GM03348 (cell line): ENCODE measurements at places on chromosomes 2 and 18.

- no peak for DNase-seq
Measured at GRCh38 chr18:78911751-78912283, 67.8 kb upstream of the SALL3 start.

- peak; percentile 65 for DNase-seq
Measured at GRCh38 chr18:44627280-44627679, 53.4 kb upstream of the SETBP1 start.

DNA sequence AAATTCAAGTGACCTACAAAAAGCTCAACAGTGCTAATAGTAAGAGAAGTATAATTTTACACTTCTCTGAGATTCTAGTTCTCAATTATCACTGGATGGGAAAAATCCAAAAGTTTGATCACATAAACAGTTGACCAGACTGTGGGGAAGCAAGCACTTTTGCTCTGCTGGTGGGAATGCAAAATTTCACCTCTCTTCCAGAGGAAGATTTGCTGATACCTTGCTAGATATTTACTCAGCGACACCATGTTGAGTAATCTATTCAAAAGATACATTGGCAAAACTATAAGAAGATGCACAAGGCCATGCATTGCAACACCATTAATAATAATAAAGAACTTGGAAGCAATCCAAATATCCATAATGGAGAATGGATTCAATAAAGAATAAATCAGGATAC is 204.4 kb downstream of the MREG start:
- no peak for DNase-seq

DNA sequence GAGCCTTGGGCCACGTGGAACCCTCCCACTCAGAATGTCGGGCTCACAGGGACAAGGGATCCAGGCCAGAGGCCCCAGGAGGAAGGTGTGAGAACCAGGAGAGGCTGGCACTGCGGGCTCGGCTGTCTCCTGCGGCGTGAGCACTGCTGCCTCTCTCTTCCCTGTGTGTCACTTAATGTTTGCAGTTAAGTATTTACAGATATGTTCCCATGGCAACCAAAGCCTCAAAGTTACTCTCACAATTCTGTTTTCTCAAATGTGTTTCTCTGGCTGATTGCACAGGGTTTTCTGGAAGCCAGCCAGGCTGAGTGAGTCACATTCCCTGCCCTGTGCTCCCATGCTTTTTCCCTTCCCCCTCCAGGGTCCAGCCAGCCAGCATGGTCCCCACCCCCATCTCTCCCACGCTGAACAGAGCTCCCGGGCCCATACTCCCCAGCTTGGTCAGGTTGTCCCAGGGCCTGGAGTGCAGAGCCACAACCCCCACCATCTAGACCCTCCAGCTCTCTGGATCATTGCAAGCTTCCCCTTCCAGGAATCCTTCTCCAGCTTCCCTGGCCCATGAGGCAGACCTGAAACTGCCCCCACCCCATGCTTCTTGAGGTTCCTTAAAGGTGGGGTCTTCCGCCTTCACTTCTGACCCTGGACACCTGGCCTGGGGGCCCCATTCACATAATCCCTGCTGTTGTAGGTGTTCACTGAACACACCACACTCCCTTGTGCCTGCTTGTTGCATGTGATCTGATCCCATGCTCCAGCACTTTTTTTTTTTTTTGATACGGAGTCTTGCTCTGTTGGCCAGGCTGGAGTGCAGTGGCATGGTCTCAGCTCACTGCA is 265.9 kb downstream of the CELF4 start:
- peak; percentile 89 for DNase-seq

GRCh38 chr2:228556717-228557116 is 375.2 kb upstream of the SPHKAP start:
- DNase-seq = peak; percentile 8

GRCh38 chr2:19127616-19128015 is 230.8 kb downstream of the OSR1 start:
- no peak for DNase-seq

- DNase-seq = peak; percentile 9
Measured at GRCh38 chr2:62654423-62654791, 51.1 kb upstream of the EHBP1 start.

GRCh38 chr2:53753041-53753440 is 14.6 kb upstream of the CHAC2 start:
- DNase-seq = no peak

DNA sequence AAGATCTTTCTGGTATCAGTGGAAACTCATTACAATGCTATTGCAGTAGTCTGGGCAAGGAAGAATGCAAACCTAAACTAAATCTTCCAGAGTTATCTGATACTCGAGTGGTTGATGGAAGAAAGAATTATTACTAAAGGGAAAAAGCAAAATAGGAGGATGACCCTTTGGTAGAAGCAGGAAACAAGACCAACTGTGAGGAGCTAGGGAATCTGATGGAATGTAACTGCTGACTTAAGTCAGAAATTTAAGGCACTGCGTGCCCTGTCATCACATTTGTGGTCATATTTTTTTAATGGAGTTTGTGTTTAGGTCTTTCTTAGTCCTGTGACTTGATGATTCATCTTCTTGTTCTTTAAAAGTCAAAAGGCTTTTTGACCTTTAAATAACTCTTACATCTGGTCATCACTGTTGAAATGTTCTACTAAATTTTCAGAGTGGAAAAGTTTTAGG is 36.5 kb upstream of the ARMC9 start:
- peak; percentile 77 for DNase-seq

DNA sequence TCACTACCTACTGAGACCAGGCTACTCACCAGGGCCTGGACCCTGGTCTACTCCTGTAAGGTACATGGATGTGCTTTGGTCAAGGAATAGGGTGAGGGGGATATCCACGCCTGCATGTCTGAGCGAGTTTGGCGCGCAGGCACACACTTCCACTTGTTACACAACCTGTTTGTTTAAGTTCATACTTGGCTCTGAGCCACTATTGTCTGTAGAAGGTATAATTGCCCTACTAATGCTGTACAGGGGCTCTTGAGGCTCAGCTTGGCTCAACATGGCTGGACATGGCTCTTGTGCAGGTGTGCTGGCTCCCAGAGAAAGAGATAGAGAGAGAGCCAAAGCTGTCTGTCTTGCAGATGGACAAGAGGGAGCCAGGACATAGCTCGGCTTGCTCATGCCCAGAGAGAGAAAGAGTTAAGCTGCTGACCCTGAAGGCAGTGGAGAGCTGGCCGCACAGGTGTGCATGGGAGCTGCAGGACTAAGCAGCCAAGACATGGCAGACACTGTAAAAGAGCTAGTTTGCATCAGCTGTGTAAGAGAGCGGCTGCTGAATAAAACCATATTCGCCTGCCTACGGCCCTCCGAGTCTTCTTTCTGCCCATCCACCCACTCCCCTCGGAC is 35.2 kb downstream of the NPPC start:
- DNase-seq = no peak

DNA sequence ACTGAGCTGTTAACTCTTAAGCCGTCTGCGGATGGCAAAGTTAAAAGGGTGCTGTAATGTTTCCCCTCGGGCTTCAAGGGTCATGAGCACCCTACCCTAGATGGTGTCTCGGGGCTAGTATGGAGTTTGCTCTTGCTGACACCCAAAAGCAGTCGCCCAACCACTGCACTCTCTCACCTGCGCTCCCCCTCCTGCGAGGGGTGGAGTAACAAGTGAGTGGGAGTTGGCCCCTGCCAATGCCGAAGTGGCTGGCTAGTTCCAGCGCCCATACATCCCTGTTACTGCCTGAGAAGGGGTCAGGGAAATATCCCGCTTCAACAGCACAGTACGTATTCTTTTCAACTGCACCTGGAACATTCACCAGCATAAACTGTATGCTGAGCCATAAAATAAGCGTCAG is 47.5 kb downstream of the FAM117B start:
- no peak for DNase-seq

- no peak for DNase-seq
Measured at GRCh38 chr2:41293491-41293890, 754.3 kb upstream of the PKDCC start.

DNA sequence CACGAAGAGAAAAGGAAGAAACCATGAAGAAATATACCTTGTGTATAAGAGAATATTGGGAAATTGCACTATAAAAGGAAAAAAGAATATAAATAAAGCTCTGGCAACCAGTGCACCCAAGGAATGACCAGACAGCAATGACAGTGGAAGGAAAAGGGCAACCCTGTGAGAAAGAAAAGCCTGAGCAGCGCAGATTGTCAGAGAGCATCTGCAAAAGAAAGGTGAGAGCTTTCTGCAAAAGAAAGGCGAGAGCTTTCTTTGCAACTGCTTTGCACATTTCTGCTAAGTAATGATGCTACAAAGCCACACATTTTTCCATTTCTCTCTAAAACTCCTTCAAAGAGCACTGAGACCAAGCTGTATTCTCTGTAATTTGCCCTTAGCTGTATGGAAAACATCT is 83.6 kb downstream of the CTNNA2 start:
- DNase-seq = no peak

DNA sequence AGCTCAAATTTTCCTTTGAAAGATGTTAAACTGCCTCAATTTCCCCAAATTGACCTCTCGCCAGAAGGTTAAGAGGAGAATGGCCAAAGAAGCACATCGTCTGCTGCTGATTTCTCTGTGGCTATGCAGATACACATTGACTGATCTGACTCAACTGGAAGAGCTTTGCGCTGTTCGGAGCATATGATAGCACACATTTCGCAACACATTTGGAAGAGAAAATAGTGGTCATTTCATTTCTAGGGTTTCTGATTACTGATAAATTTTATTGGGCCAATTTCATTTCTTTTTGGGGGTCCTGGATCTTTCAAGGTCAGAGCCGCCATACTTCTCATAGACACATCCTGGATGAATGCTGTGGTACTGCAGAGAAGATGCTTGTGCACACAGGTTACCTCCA is 138.5 kb downstream of the TMEM200C start:
- no peak for DNase-seq

- no peak for DNase-seq
Measured at GRCh38 chr18:39938676-39939608, 2016.1 kb upstream of the PIK3C3 start.

DNA sequence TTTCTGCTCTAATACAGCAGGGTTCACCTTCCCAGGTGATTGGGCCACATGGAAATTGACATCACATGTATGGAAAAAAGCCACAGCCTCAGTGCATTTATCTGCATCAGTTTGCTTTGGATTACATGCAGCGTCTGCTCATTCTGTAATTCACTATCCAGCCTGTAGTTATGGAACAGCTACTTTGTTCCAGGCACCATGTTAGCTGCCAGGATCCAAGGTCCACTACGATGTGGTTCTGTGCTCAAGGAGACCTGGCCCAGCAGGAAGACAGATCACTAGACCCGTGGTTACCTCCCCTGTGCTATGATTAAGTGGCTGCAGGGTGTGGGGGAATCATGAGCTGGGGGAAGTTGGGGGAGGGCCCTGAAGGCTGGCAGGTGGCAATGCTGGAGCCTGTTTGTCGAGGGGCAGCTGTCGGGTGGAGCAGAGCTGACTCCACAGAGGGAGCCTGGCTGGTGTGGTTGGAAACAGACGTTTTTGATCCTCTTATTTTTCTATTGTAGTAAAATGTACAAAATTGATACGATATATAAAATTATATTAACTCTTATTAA is 58.6 kb downstream of the TSHZ1 start:
- DNase-seq = no peak

- no peak for DNase-seq
Measured at GRCh38 chr2:203790134-203790852, 77.3 kb upstream of the CTLA4 start.

- DNase-seq = no peak
Measured at GRCh38 chr2:232377841-232378734, 463 bp upstream of the ALPP start.

- no peak for DNase-seq
Measured at GRCh38 chr2:52264911-52265310, 1233.0 kb upstream of the NRXN1 start.

- DNase-seq = no peak
Measured at GRCh38 chr2:216987252-216987821, 127.5 kb upstream of the TNP1 start.

DNA sequence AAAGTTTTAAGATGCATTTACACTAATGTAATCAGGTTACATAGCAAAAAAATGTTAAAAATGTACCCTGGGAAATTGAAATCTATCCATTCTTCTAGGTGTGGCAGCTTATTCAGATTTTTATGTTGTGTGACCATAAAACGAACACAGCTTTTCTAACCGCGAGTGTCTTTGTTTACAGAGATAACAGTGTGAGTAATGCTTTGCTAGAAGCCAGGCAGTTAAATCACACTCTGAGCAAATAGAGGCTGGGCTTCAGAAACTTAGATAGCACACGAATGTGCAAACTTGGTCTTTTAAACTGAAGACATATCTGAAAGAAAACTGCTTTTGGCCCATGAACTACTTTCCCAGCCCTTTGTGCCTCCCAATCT is 116.1 kb downstream of the SPTBN1 start:
- DNase-seq = peak; percentile 78

DNA sequence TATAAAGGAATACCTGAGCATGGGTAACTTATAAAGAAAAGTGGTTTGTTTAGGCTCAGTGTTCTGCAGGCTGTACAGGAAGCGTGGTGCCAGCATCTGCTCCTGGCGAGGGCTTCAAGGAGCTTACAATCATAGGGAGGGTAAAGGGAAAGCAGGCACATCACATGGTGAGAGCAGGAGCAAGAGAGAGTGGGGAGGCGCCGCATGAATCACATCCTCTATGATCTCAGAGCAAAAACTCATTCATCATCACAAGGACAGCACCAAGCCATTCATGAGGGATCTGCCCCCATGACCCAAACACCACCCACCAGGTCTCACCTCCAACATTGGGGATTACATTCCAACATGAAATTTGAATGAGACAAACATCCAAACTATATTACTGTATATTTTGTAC is 32.5 kb downstream of the R3HDM1 start:
- no peak for DNase-seq

- DNase-seq = no peak
Measured at GRCh38 chr2:240465765-240466578, 30.5 kb downstream of the GPC1 start.

DNA sequence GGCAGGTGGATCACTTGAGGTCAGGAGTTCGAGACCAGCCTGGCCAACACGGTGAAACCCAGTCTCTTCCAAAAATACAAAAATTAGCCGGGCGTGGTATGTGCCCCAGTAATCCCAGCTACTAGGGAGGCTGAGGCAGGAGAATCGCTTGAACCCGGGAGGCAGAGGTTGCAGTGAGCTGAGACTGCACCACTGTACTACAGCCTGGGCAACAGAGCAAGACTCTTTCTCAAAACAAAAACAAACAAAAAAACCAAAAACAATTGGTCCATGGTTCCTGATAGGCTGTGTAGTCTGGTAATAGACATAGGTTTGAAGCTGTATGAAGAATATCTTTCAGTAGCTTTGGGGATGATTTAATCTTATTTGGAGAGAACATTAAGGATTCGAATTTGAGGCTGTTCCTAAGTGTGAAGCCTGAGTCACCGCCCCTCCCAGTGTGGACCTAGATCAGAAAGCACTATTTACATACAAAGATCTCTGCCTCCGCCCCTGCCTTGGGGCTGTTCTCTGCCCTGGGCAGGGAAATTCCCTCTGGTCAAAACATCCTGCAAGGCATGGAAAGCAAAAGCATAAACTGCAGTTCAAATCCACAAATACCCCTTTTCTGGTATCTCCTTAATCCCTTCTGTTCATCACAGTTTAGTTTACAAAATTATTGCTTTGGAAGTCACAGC is 52.8 kb upstream of the PMAIP1 start:
- peak; percentile 48 for DNase-seq

GRCh38 chr2:191064590-191064989 is 50.6 kb upstream of the STAT1 start:
- no peak for DNase-seq
